Stimulated activated CD8-positive, alpha-beta memory T cell treated with anti-CD3 and anti-CD28 coated beads, Interleukin-7, amount 100 ng/mL, for 48 hours (primary cell): ENCODE measurements at places on chromosomes 6 and 20.

GRCh38 chr6:102812242-102812641 lies 1418.7 kb downstream of the GRIK2 start:
- DNase-seq = no peak

GRCh38 chr6:127794405-127794804 lies 106.5 kb downstream of the THEMIS start:
- DNase-seq = no peak

GRCh38 chr6:126145351-126145750 lies 159.0 kb downstream of the TRMT11 start:
- DNase-seq = no peak

DNA sequence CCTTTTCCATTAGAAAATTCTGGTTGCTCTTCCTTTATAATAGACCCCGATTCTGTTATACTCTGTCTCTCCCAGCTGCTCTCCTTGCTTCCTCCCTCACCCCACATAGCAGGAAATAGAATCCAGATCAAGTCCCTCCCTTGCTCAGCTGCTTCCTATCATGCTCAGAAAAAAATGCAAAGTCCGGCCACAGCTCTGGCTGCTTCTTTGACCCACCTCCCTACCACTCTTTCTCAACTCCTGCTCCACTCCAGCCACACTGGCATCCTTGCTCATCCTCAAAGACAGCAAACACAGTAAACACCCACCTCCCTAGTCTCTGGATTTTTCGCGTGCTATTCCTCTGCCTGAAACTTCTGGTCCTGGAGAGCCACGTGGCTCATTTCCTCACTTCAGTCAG lies 9.1 kb upstream of the SLC22A16 start:
- DNase-seq = no peak

- DNase-seq = no peak
These were observed 33.3 kb upstream of the THBS2 start for GRCh38 chr6:169286961-169287360.

GRCh38 chr6:19934996-19935591 lies 97.9 kb downstream of the ID4 start:
- DNase-seq = no peak

DNA sequence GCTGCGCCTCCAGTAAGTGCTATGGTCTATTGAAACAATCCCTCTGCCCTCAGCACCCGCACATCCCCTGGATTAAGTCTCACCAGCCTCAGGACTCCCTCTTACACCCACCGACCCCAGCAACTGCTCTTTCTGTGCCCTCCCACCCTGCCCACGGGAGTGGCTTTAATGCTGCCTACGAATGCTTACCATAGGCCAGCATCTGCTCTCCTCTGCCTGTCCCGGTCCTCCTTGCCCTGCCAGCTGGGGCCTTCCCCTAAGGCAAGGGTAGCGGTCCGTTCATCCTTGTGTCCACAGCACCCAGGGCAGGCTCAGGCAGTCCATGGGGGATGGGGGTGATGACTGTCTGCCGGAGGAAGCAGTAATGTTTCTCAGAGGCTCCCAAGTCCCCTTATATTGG lies 4.1 kb downstream of the EBF4 start:
- no peak for DNase-seq

- no peak for DNase-seq
These were observed 42.3 kb downstream of the IL20RA start for GRCh38 chr6:137002505-137002904.

- no peak for DNase-seq
These were observed 1193.4 kb upstream of the MAP3K7 start for GRCh38 chr6:91780270-91780669.

DNA sequence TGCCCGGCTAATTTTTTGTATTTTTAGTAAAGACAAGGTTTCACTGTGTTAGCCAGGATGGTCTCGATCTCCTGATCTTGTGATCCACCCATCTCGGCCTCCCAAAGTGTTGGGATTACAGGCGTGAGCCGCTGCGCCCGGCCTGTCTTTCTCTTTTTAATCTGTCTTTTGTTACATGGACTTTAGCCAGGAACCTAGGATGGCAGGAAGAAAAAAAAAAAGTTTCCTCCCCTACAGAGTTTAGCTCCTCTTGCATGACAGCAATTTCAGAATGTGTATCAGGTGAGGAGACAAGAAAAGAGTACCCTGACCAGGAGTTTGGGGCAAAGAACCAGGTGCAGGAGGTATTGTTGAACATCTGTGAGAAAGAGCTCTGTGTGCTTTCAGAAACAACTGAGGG lies 21.4 kb upstream of the TXLNB start:
- no peak for DNase-seq

- DNase-seq = no peak
These were observed 61.0 kb downstream of the TCP11 start for GRCh38 chr6:35080016-35080680.

DNA sequence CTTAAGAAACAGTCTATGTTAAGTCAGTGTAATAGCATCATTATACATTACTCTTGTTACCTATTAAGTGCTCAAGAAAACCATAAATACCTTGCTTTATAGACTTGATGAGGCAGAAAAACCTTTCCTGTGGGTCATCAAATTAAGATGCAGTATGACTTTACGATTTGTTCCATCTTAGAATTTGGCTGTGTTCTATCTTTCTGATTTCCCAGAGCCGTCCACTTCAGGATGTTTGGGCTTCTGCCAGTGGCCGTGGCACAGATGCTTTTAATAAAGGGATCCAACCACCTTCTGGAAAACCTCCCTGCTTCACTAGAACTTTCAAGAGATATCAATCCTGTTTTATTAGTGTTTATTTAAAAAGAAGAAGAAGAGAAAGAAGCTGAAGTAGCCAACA lies 71.2 kb downstream of the PDE7B start:
- DNase-seq = no peak

- no peak for DNase-seq
These were observed 736.9 kb upstream of the MARCKS start for GRCh38 chr6:113120224-113120581.

GRCh38 chr6:151247490-151247889 lies 7.7 kb downstream of the AKAP12 start:
- no peak for DNase-seq

DNA sequence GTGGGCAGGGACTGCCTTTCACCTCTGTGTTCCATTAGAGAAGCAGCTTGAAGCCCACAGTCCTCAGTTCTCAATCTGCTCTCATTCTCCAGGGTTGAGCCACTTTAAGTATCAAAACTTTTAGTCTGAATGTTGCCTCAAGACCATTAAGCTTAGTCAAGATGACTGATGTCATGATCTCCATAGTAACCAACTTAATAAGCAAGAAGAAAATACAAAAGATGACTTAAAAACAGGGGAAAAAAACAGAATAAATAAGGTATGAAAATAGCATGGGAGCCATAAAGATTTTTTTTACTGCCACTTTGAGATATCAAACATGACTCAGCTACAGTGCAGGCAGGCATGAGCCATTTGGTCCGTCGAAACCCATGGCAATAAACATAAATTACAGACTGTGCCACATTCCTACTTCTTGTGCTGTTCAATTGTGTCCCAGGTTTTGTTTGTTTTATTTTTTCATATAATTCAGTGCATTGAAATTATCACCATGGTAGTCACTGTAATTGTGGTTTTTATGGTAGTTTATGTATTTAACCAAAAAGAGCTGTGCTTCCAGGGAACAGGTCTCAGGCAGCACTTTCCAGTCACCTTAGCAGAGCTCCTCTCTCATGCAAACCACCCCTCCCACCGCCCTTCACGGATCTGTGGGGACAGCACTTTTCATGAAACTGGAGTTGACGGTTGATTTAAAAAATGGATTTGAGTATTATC lies 156.5 kb upstream of the INSM1 start:
- no peak for DNase-seq

- DNase-seq = no peak
These were observed 141.5 kb downstream of the ATXN1 start for GRCh38 chr6:16619777-16620176.

DNA sequence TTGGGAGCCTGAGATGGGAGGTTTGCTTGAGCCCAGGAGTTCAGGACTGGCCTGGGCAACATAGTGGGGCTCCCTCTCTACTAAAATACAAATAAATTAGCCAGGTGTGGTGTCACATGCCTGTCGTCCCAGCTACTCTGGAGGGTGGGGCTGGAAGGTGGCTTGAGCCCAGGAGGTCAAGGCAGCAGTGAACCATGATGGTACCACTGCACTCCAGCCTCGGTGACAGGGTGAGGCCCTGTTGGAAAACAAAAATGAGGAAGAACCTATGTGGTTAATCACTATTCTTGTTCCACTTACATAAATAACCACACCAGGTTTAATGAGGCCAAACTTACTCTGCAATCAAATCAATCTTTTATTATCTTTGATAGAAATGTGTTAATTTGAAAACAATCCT lies 5.4 kb downstream of the PPDPF start:
- DNase-seq = no peak

- no peak for DNase-seq
These were observed 64.1 kb upstream of the SOX4 start for GRCh38 chr6:21529431-21529830.

DNA sequence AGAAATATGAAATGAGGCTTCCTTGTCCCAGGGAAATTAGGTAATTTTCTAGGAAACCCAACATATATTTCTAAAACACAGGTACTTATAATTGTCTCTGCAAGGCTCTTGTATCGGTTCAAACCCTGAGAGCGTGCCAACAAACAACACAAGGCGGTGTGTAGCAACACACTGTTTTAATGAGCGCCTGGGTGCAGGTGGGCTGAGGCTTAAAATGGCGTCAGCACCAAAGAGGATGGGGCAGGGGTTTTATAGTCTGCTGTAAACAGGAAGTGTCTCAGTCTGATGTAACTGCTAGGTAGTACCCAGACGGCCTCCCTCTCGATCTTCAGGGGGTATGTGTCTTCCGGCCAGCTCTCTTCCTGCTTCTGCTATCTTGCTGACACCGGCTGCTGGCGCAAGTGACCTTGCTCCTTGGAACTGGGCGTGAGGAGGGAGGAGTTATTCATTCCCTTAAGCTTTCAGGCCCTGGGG lies 69.7 kb downstream of the EPB41L2 start:
- DNase-seq = no peak

- DNase-seq = no peak
These were observed 97.6 kb downstream of the FIG4 start for GRCh38 chr6:109788687-109789086.

GRCh38 chr6:5276581-5276980 lies 15.3 kb downstream of the FARS2 start:
- no peak for DNase-seq

GRCh38 chr6:4191271-4191721 lies 55.9 kb upstream of the ECI2 start:
- DNase-seq = no peak

GRCh38 chr6:93123585-93123984 lies 295.8 kb downstream of the EPHA7 start:
- no peak for DNase-seq

- no peak for DNase-seq
These were observed 118.3 kb downstream of the SLX4IP start for GRCh38 chr20:10553326-10553984.

- no peak for DNase-seq
These were observed 101.5 kb downstream of the SYCP2 start for GRCh38 chr20:59831916-59832270.

DNA sequence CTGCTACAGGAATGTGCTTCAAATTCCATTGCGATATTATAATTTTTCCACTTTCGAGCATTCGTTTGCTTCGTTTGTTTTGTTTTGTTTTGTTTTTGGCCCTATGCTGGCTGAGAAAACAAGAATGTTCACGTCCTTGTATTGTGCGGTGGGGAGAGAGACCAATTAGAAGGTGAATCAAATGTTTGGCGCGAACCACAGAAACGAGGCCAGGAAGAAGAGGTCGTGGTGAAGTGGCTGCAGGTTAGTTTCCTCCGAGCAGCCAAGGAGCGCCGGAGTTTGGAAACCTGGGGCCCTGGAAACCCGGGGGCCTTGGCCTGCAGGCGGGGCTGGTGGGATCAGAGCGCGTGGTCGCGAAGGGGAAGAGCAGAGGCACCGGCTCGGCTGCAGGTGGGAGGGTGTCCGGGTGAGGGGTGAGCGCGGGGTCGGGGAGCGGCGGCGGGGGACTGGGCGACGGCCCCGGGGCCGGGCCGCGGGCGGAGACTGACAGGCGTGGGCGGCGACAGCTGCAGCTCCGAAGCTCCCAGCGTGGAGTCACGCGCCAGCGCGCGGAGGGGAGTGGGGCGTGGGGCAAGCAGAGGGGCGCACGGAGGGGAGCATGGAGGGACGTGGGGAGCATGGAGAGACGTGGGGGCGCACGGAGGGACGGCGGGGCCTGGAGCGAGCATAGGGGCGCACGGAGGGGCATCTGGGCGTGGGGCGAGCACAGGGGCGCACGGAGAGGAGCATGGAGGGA lies 141.5 kb upstream of the PDE10A start:
- no peak for DNase-seq

DNA sequence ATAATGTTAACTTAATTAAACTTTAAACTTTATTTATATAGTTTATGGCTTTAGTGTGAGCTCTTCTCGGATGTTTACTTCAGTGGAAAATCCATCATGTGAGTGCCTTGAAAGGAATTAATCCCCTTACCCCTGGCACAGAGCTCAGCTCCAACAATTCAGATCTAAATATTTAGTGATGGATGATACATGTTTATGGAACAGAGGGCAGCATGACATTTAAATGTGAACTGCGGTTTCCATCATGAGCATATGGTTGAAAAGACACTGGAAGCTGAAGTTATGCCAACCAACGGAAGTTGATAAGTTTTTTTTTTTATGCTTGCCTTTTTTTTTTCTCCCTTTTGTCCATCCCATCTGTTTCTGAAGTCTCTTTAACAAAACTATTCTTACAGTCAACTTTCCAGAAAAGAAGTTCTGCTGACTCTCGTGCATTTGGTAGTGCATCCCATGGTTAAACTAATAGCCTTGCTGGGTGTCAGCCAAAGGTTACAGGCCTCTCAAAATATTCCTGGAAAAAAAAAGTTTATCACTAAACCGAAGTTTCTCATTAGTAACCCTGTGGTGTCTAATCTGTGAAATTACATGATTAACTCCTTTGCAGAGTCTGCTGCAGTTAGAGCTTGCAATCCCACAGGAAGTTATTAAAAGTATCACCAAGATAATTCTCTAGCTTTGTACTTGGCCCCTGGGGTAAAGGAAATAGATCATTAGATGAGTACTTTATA lies 243.9 kb upstream of the TCF21 start:
- no peak for DNase-seq

DNA sequence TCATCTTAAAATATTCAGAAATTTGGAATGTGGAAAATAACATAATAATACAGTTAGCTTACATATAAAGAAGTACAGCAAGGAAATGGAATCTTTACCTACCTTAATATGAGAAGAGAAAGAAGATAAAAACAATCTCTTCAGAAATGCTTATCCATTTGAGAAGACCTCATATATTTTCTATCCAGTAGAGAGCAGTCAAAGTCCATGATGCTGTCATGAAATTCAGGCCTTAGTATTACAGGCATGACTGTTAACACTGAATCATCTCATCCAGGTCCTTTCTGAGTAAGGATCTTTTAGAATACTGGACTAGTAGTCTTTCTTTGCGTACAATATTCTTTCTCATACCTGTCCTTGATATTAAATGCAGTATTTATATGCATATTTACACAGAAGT lies 713.4 kb downstream of the CD109 start:
- no peak for DNase-seq

GRCh38 chr20:11394145-11394833 lies 523.4 kb upstream of the BTBD3 start:
- DNase-seq = no peak

DNA sequence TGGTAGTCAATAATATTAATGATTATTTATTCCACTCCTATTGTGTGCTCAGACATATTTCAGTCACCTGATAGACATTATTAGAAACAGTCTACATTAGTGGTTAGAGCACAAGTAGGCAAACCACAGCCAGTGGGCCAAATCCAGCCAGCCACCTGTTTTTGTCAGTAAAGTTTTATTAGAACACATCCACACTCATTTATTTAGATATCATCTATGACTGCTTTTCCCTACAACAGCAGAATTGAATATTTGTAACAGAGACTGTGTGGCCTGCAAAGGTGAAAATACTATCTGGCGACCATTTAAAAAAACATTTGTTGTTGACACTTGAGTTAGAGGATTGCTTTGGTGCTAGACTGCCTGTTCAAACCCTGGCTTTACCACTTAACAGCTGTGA lies 220.0 kb upstream of the ZFP64 start:
- no peak for DNase-seq
